Left colon (tissue), 2 donors: ENCODE measurements at places on chromosomes 6 and 20.

- DNase-seq: no peak
Measured at GRCh38 chr20:22382742-22383141, 201.6 kb downstream of the FOXA2 start.

GRCh38 chr20:63351811-63352591 lies 9.1 kb downstream of the CHRNA4 start:
- DNase-seq: no peak

GRCh38 chr20:3820901-3821727 lies 767 bp downstream of the AP5S1 start:
- no peak for DNase-seq

GRCh38 chr20:47464380-47465101 lies 37.1 kb upstream of the NCOA3 start:
- peak; percentile 23 for DNase-seq

GRCh38 chr20:11537032-11537431 lies 380.7 kb upstream of the BTBD3 start:
- no peak for DNase-seq

GRCh38 chr6:56250266-56250665 lies 2.9 kb upstream of the COL21A1 start:
- DNase-seq: no peak

DNA sequence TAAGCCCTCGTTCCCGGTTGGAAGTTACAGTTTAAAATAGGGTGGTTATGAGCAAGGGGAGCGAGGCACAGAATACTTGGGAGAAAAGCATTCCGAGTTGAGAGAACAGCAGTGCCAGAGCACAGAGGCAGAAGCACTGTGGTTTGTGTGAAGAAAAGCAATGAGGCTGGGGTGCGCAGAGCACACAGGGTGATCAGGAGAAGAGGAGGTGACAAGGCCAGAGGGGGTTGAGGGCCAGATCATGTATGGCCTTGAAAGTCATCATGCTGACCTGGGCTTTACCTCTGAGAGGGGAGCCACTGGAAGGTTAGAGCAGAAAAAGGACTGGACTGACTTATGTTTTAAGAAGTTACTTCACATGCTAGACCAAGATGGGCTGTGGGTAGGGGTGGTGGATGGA lies 3.5 kb upstream of the BTN3A2 start:
- no peak for DNase-seq

DNA sequence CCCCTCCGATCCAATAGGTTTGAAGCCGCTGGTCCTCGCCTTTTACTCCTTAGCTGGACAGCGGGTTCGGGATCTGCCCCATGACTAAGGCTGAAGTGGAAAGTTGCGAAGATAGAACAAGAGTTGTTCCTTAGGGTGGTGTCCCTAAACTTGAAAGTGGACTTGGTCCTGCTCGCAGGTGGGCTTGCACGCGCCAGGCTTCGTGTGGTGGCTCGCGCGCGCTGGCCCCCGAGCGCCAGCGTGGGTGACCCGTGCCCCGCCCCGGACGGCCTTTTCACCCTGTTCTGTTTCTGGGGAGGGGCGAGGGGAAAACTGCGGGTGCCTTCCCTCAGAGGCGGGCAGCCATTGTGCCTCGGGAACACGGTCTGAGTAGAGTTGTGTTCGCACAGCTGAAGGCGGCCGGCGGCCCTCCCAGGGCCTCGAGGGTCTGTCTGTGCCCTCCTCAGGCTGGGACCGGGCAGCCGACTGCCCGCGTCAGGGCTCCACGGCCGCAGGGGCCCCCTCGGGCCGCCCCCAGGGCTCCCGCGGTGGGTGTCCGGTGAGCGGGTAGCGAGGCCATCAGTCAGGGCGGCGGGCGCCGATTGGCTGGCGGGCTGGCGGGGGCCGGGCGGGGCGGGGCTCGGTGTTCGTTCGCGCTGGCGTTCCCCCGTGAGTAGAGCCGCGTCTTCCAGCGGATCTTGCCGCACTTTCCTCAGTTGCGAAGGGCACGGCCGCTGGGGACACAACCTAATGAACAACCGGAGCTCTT lies 33.0 kb downstream of the RREB1 start:
- DNase-seq: peak; percentile 88

DNA sequence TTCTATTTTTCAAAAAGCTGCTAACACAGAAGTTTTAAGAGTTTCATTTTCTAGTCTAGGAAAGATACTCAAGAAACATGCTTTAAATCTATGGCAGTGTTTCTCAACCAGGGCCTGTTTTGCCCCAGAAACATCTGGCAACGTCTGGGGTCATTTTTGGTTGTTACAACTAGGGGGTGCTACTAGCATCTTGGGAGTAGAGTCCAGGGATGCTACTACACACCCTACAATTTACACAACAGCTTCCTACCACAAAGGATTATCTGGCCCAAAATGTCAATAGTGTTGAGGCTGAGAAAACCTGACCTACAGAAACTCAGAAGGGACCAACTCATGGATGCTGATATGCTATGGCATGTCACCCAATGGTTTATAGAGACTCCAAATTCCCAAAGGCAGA lies 24.4 kb downstream of the SERAC1 start:
- no peak for DNase-seq

GRCh38 chr6:13402711-13403110 lies 74.4 kb upstream of the TBC1D7 start:
- no peak for DNase-seq

- DNase-seq: no peak
Measured at GRCh38 chr6:19802656-19803055, 34.5 kb upstream of the ID4 start.

DNA sequence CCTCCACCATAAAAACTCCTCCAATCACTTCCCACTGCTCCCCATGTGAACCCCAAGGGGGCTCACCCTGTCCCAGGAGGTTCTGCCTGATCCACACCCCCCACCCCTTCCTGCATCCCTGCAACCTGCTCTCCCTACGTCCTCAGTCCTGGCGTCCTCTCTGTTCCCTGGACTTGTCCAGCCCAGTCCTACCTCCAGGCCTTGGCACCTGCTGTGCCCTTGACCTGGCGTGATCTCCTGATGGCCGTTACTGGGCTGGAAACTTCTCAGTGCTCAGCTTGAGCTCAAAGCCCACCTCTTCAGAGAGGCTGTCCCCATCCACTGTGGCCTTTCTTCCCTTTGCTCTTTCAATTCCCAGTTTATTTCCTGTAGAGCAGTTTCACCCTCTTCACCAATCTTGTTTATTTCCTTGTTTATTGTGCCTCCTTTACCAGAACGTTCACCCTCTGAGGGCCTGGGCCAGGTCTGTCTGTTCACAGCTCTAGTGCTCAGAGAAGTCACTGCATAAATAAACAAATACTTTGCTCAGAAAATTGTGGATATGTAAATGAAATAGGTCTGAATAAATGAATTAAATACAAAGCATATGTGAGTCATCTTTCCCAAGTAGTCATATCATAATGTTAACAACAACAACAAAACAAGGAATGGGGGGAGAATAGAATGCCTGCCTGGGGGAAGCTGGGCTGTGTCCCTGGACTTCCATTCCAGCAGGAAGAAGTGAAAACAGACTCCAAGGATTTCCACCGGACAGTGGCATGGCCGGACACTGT lies 175.7 kb upstream of the SULF2 start:
- DNase-seq: no peak

- DNase-seq: no peak
Measured at GRCh38 chr20:6506906-6507305, 260.6 kb upstream of the BMP2 start.

- DNase-seq: peak; percentile 39
Measured at GRCh38 chr20:21102603-21103311, 3.4 kb downstream of the LINC00237 start.

DNA sequence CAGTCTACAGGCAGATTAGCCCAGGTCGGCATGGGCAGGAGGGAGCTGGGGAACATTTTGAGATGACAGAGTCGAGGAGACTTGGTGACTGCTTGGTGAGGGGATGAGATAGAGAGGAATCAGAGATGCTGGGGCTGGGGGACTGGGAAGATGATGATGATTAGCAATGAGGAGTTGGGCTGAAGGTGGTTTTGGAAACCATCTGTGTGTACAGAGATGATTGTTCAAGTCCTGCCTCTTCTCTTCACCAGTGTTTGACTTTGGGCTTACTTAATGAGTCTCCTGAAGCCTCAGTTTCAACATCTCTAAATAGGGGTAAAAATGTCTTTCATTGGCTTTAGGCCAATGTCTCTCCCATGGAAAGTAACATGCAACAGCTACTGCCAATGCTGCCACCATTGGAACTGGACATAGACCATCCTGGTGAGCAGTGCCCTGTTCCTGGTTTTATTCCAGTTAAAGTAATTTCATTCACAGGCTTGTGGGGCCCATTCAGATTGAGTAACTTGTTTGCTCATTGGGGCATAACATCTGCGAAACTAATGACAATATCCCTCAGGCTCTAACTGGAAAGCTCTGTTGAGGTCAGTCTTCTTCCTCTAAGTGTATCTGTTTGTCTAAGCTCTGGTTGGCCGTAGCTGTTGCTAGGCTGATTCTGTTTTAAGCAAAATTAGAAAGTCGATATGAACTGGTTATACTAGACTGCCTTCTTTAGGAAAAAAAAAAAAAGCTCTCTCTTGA lies 99.1 kb downstream of the ARMC2 start:
- no peak for DNase-seq

- DNase-seq: no peak
Measured at GRCh38 chr20:19314621-19315020, 102.2 kb downstream of the SLC24A3 start.

- DNase-seq: no peak
Measured at GRCh38 chr6:14500809-14501208, 383.2 kb downstream of the CD83 start.

- DNase-seq: no peak
Measured at GRCh38 chr6:144234935-144235334, 50.2 kb upstream of the UTRN start.

DNA sequence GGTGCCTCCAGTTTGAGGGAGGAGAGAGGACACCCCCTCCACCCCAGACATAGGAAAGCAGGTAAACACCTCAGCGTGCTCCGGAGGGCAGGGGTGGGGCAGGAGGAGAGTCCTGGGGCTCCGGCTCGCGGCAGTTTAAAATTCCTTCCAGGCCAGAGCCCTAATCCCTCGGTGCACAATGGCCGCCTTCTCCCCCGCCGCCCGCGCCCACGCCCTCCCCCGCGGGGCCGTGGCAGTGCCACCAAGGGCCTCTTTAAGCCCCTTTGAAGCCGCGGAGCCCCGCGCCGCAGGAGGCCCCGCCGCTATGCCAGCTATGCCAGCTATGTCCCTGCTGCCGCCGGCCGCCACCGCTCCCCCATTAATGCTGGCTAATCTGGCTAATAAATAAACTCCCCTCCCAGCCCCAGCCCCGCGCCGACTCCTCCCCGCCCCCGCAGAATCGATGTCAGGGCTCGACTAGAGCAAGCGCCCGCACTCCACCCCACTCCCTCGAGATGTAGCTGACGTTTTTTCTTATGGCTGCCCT lies 125.1 kb downstream of the MRPL14 start:
- peak; percentile 33 for DNase-seq

DNA sequence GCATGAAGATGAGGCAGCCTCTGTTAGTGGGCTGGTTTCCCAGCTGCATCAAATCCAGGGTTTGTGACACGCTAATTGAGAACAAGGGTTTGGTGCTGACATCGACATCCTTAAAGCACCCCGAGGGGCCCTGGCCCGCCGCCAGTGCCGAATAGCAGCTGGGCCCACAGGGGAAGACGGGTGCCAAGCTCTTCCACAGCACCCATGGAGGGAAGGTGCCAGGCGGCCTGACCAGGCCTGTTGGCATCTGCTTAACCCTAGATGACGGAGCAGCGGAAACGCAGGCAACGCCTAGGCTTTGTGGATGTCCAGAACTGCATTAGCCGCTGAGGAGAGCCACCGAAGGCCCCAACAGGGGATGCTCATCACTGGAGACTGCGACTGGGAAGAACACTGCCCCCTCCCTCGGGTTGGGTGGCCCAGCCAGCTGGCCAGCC lies 16.0 kb downstream of the UQCC2 start:
- DNase-seq: no peak

- DNase-seq: no peak
Measured at GRCh38 chr6:164101859-164102258, 687.3 kb downstream of the QKI start.

DNA sequence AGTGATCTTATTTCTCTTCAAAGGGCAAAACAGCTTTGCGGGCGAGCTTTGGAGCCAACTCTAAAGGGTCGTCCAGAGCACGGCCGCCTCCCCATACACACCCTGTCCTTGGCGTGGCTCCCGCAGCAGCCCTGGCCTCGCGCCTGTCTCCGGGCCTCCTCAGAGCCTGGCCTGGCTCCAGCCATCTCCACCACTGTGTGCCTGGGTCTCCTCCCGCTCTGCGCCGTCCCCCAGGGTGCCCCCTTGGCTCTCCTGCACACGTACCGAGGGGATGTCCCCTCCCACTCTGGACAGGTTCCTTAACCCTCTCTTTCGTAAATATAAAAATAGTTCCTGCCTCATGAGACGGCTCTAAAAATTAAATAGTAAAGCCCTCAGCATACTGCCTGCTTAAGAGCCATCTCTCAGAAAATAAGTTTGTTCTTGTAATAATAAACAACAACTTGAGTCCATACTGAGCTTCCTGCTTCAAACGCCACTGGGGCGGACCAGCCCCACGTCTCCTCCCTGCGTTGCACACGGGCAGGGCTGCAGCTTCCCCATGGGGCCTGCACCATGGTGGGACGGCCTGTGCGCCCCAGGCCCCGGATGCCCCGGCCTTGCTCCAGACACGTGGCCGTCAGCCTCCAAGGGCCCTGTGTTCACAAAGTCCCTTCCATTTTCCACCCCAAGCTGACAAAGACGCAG lies 226.2 kb downstream of the TTLL2 start:
- DNase-seq: peak; percentile 54

DNA sequence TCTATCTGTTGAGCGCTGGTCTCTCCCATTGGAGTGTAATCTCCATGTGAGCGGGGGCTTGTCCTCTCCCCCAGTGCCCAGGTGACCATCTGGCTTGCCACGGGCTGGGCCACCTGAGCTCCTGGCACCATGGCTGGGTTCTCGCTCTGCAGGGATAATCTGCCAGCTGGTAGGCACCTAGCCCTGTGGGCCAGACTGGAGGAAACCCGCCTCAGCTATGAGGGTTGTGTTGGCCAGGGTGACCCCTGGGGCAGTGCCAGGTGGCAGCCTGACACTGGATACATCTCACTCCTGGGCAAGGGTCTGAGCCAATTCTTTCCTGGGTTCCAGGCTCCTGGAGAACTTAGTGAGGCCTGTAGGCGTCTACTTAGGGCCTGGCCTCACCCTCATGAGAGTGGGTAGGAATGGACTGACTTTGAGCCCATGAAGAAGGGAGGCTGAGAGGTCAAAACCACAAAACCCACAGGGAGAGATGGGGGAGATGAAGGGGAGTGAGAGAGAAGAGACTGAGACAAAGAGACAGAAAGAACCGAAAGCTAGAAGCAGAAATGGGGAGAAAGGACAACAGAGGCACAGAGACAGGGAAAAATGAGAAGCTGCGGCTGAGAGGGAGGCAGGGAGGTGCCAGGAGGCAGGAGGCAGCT lies 5.8 kb upstream of the SLC52A3 start:
- DNase-seq: no peak

- no peak for DNase-seq
Measured at GRCh38 chr6:143357152-143357551, 93.3 kb downstream of the ADAT2 start.
